ENCODE measurements at places on chromosomes 1 and 21.

DNA sequence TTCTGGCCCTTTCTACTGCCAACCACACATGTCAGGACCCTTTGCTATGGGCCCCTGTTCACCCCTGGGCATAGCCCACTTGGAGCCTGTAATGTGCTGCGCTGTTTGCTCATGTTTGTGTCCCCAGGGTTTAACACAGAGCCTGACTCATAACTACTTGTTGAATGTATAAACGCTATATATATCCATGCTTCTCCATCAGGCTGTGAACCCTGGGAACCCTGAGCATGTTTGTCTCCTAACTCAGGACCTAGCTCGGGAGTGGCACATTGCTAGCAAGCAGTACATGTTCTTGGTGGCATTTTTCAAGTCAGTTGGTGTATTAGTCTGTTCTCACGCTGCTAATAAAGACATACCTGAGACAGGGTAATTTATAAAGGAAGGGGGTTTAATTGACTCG lies 8.0 kb downstream of the OLFML3 start:
- no peak for DNase-seq

GRCh38 chr1:244917073-244917670 lies 52.8 kb upstream of the HNRNPU start:
- no peak for DNase-seq

- DNase-seq: no peak
These were observed 56.9 kb upstream of the TMPRSS2 start for GRCh38 chr21:41564871-41565274.

DNA sequence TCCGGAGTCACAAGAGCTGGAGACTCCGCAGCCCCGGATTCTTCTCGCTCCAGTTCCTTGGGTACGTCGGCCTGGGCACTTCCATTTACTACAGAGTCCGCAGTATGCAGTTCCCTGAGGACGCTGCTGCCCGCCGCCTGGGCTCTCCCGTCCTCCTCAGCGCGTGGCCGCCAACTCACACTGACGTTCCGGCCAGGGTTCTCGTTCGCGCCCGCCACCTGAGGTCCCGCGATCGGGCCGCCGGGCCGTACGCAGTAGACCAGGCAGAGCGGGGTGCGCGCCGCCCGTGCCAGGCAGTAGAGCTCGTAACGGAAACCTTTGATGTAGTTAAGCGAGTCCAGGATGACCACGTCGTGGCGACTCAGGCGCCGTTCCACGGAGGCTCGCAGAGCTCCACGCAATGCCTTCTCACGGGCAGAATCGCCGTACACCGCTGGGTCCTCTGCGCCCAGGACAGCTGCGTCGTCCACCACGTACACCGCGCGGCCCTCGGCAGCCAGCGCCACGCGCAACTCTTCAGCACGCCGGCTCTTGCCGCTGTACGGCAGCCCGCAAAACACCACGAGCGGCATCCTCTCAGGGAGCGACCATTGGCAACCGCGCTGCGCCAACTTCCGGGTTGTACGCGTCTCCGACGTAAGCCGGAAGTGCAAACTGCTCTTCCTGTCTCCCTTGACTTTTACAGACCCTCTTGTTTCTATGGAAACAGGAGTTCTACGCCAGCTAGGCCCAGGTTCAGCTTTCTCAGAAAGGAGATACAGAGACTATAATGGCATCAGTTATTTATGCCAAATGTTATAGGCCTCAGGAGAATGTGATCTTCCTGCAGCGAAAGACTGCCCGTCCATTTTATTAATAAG lies at the start of gene KTI12:
TSS of gene KTI12 (minus strand) at position 621 of the 860 bp plus-strand sequence. CDS start at position 572, 49 bp downstream.
- peak; percentile 89 for DNase-seq

GRCh38 chr1:45008516-45008915 lies 2.6 kb downstream of the HECTD3 start:
- DNase-seq: no peak

DNA sequence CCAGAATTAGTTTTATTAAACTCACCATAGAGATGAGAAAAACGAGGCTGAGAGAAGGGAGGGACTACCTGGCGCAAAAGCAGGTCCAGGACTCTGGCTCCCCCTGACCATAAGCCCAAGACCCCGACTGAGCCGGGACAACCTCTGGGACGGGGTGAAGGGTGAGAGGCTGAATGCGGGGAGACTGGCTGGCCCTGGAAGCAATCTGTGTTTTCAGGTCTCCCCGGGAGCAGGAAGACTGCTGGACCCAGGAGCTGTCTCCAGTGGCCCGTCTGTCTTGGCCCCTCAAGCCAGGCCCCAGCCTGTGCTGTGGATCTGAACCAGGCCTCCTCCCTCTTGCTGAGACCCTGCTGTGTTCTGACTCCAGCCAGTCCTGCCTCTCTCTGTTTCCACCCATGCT lies 240.8 kb downstream of the TRABD2B start:
- DNase-seq: no peak

DNA sequence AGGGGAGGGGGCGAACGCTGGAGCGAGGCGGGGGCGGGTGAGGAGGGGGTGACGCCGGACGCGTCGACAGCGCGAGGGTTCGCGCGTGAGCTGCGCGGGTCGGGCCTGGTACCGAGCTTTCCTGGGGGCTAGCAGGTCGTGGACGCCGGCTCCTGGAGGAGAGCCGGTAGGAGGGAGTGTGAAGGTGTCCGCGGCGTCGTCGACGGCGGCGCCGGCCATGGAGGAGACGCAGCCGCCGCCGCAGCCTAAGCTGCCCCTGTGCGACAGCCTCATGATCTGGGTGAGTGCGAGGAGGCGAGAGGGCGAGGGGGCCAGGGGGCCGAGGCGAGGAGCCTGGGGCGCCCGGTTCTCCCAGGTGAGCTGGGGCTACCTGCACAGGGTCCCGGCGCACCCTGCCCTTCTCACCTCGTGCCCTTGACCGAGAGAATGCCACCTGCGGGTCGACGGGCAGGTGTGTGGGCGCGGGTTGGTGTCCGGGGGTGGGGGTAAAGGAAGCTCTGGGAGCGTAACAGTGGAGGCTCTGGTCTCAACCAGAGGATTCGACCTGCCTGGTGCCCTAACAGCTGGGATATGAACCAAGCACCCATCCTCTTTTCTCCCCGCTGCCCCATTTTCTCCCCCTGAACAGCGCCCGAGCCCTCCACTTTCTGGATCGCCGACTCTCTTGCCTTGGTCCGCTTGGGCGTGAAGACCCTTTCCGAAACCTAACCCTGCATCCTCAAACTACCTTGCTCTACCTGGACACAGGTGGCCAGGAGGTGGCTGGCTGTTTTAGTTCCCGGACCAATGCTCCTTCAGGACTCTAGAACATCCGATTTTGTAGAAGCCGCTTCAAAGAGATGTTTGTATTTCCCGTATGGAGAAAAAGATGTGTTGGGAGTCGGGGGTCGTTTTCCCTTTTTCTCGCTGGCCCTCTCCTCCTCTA lies at the start of gene HOOK1:
TSS of gene HOOK1 (plus strand) at position 49 of the 925 bp plus-strand sequence. CDS start at position 218, 169 bp downstream.
- no peak for DNase-seq

GRCh38 chr21:41916888-41917433 lies 36.9 kb downstream of the C2CD2 start:
- no peak for DNase-seq
